Anterior cingulate cortex (tissue), 58 donors: ENCODE measurements at places on chromosomes 3 and 15.

DNA sequence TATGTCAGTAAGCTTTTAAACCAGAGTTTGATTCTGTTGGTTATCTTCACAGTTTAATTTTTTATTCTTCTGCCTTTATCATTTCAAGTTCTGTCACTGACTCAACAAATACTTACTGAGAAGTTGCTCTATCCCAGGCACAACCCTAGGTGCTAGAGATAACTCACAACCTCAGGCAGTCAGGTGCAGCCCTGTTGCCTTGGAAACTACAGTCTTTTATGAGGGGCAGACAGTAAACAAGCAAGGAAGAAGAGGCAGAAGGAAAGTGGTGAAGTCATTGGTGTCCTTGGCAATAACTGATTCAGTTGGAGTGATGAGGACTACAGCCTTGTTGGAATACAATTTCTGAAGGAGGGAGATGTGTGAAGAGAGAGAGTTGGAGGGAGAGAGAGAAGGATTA lies 142.1 kb upstream of the LRTM1 start:
- DNase-seq, result no peak

DNA sequence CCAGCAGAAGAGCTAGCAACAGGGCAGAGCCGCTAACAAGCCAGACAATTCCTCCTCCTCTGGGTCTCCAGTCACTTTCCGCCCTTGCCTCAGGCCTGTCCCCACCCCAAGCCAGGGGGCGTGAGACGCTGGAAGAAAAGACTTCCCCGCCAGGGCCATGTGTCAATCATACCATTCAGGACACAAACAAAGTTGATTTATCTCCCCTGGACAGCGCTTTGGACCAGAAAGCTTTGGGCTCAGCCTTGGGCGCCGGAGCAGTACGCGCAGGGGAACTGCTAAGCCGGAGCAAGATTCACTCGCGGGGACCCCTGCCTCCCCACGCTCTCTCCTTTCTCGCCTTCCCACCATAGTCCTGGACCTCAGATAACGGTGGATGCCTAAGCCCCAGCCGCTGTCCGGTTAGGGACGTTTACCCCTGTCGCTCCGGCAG lies 479 bp downstream of the LRRC2 start:
- DNase-seq, result no peak

GRCh38 chr3:9035961-9036360 lies 72.7 kb upstream of the RAD18 start:
- no peak for DNase-seq

- no peak for DNase-seq
These were observed 33.9 kb upstream of the KIF23 start for GRCh38 chr15:69380100-69380725.

DNA sequence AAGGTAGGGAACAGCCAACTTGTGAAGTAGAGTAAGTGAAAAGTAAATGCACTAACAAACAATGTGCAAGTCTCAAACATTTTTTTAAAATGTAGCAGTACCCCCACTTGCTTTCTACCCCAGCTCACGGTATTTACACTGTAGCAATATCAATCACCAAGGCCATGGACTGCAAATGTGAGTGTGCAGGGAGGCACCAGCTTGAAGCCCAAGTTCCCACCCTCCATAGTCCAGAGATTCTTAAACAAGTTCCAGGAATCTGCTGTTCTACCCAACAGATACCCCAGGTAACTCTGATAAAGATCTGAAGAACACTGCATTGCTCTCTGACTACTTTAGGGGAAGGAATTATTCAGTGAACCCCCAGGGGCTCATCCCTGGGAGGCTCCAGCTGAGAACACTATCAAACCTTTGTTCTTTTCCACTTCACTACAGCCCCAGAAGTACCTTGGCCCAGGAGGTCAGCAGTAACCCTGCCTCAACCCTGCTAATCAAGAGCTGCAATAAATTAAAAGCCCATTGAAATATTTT lies 86.1 kb downstream of the FOXP1 start:
- DNase-seq, result no peak

DNA sequence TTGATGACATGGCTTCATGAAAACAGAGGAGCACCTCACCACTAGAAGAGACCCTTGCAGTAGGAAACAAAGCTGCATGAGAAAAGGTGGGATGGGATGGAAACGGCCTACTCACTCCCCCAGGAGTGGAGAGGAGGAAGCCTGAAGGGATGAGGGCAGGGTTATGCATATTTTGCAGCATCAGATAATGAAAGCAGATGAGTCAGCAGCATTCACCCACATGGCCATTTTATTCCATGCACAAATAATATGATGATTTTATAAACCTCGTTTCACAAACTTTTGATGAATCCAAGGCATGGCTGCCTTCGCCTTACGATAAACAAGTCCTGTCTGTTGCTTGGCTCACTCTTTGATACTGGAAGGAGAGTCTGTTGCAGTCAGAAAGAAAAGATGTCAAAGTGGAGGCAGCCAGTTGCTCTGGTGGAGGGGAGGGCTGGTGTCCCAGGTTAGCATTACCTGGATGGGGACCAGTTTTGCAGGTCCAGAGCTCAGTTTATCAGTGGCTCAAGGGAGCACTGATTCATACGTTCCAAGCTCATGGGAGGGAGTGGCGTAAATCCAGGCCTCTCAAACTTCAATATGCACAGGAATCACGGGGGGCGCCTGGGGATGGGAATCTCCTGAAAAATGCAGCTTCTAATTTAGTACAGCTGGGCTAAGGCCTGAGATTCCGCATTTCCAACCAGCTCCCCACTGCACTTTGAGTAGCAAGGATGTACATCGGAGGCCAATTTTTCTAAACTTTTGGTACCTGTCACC lies 9.2 kb upstream of the EHD4 start:
- DNase-seq, result no peak
